SW 1271 (cell line): ENCODE measurements at places on chromosomes 5 and 9.

DNA sequence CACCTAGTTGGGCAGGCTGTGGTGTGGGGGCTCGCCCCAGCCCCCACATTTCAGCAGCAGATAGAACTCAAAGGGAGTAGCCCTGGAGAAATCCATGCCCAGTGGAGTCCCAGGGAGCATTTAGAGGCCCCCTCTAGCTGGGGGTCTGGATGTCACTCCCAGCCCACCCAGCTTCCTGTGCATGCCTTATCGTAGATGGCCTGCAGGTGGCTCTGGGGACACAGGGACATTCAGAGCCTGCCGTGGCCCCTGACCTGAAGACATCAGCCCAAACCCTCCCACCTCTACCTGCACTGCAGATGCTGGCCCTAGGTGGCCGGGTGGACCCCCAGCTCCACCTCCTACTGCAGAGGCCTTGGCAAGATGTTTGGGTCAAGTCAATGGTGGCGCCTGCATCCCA lies 49.0 kb upstream of the LMX1B start:
- DNase-seq, result no peak

GRCh38 chr9:98175028-98175569 lies 17.3 kb downstream of the CORO2A start:
- no peak for DNase-seq

- DNase-seq, result no peak
Measured at GRCh38 chr5:144436007-144436406, 265.3 kb downstream of the KCTD16 start.

DNA sequence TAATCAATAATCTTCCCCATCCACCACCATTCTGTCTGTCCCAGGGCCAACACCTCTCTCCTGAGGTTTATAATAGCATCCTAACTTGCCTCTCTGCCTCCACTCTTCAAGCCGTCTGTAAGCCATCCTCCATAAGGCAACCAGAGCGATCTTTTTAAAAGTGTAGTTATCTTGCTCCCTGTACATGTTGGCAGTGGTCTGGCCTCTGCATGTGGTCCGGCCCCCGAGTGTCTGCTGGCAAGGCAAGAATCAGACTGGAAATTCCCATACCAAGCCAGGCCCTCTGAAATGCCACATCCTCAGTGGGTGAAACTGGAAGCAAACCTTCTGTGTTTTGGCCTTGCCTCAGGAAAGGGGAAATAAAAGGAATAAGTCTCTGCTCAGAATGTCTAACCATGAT lies 17.0 kb downstream of the TTLL11 start:
- no peak for DNase-seq

GRCh38 chr9:86707932-86708510 lies 239.3 kb downstream of the GAS1 start:
- no peak for DNase-seq

- DNase-seq, result no peak
Measured at GRCh38 chr5:10836986-10837385, 76.0 kb upstream of the DAP start.

DNA sequence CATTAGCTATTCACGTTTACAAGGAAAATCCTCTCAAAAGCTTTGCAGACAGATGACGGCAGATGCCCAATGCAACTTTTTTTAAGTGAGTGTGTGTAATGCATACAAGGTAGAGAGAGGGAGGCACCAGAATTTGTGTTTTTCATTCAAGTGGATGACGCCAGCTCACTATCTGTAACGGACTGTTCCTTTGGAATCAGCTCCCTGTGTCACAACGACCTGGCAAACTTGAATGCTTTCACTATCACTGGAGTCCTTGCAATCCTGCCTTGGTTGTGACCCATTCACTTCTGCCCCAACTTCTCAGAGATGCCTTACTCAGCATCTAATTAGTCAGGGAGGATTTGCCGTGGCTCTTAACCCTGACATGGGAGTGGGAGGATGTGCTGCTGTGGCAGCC lies 148.5 kb downstream of the BNC2 start:
- no peak for DNase-seq

GRCh38 chr9:84419031-84419602 lies 78.6 kb upstream of the SLC28A3 start:
- DNase-seq, result no peak

- DNase-seq, result no peak
Measured at GRCh38 chr5:68482199-68482598, 266.6 kb downstream of the PIK3R1 start.

DNA sequence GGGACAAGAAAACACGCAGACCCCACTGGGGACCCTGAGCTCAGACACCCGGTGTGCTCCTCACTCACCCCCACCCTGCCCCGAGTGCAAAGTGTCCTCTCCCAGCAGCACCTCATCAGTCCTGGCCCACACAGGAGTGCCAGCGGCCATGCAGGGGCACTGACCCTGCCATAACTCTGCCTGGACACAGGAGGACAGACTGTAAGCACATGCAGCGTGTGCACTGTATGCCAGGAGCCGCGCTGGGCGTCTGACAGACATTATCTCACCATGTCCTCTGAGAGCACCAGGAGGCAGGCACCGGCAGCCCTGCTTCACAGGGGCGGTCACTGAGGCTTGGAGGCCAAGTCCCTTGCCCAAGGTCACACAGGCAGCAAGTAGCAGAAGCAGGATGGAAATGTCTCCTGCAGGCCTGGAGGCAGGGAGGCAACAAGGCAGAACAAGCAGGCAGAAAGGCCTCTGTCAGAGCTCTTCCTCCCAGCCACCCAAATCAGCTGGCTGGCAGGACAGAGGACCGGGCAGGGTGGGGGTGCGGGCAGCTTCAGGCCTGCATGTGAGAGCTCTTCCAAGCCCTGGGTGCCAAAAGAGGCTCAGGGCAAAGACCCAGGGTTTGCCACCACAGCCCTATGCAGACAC lies 8.4 kb downstream of the EEIG1 start:
- DNase-seq, result no peak

GRCh38 chr5:148583421-148583965 lies 70.8 kb downstream of the HTR4 start:
- DNase-seq, result no peak

- DNase-seq, result peak; percentile 67
Measured at GRCh38 chr9:83707768-83708514, at the start of gene UBQLN1. TSS of gene UBQLN1 (minus strand) at chr9:83707958. CDS start at chr9:83707679, 279 bp downstream.
